ENCODE measurements at places on chromosomes 1 and 21.

- no peak for DNase-seq
These were observed 69.6 kb downstream of the RGS13 start for GRCh38 chr1:192705510-192705909.

DNA sequence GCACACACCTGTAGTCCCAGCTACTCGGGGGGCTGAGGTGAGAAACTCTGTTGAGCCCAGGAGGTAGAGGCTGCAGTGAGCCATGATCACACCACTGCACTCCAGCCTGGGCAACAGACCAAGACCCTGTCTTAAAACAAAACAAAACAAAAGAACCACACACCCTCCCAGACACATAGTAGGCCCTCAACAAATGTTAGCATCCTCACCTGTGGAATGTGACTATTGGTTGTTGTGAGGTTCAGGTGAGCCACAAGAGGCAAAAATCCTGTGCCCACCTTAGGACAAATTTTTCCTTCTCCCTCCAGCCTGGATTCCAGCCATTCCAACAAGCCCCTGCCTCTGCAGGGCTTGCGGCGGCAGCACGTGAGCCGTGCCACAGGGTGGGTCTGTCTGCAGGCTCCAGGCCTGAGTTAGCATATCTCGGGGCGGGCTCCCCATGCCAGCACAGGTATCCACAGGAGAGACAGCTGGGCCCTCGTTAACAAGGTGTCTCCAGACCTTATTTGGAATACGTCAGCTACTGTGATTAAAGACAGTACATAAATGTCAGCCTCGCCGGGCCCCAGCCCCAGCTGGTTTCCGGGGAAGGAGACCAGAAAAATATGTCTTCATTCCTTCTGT lies 17.4 kb downstream of the C1QB start:
- DNase-seq, result no peak

DNA sequence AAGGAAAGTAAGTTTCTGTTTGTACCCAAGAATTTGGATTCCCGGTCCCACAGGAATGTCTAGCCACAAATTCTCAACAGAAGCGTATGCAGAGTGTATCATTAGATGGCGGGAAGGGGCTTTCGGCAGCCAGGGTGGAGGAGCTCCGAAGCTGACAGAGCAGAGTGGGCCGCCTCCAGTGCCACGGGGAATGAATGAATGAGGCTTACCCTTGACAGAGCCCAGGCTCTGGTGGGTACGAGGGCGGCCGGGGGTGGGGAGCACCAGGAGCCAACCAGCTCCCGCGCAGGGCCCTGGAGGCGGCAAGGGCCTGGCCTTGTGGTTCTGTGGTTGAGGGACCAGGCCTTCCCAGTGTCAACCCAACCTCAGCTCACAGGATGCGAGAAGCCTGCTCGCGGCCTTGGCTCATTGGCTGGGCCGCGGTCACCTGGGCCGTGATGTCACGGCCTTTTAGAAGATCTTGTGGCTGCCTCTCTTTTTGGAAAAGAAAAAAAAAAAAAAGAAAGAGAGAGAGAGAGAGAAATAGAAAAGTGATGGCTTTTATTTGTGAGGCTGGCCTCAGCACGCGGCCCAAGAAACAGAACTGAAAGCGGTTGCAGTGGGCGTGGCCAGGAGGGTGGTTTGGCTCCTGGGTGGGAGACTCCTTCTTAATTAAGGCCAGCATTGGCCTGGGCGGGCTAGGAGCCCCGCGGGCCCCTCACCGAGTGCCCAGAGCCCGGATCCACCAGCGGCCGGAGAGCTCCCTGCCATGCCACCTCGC lies 34.9 kb upstream of the RUNX3 start:
- DNase-seq, result no peak

DNA sequence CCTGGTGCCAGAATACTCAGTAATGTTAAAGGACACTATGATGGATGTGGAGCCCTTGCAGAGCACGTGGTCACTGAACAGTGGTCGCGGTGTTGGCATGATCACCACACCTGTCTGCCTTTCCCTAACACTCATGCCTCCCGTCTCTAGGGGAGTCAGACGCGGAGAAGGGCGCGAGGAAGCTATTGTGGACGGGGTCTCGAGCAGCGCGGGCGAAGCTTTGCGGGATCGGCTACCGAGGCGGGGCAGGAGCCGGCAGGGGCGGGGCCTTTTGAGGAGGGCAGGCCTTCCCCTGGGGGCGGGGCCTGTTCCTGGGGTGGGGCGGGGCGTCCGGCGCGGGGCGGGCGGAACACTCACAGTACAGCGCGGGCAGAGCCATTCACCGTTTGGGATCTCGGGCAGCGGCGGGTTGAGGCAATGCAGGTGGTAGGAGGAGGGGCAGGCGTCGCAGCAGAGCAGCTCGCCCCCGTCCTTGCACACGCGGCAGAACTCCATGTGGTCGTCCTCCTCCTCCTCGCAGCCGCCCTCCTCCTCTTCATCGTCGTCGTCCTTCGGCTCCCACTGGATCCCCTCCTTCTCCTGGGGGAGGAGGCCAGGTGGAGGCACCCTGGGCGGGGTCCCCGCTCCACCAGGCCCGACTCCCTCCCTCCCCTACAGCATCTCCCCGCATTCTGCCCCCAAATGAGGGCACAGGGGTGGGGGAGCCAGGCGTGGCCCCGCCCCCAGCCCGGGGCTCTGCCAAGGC lies 31.5 kb downstream of the CHD5 start:
- no peak for DNase-seq

DNA sequence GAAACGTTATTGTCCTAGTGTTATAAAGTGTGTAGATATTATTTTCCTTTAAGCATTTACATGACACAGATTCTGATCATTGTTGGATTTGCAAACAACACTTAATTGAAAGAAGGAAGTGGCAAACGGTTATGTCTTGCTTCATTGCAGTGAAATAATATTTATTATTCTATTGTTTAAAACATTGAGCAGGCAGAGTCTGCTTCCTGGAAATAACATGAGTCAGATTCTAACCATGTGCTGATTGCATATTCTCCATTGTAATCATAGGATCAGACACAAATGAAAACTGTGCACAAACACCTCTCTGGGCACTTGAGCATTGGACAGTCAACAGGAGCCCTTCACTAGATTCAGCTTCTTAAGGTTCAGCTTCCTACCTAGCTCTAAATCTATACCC lies 46.8 kb upstream of the USP25 start:
- no peak for DNase-seq

DNA sequence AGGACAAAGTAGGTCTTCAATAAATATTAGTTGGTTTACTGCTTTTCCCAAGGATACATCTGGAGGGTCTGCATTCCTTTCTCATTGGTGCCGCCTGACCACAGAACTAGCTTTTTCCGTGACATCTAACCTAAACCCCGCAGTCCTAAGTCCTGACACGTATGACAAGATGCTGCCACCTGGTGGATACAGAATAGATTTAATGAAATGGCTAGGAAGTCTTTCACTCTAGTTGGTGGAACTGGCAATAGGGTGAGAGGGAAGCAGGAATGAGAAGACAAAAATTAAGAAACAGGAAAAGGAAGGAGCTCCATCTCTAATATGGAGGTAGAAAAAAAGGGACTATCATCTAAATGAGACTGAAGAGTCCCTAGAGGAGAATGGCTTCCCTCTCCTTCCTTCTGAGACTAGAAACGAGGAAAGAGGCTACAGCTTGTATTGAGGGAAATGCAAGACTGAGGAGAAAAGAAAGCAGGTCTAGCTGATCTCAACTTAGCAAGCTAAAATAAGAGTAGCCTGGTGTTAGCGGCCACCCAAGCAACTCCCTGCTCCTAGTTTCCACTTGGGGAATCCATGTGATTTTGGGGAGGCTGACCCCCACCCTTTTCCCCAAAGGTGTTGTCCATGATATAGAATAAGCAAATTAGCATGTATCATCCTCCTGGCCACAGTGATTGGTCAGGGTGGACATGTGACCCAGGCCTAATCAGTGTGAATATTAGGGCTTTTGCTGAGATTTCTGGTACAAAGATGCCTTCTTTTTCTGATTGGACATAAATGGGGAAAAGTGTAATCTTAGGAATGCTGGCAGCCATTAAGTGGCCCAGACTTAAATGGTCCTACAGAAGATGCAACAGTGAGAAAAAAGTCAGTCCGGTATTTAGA lies 5.9 kb downstream of the RFX5 start:
- no peak for DNase-seq

DNA sequence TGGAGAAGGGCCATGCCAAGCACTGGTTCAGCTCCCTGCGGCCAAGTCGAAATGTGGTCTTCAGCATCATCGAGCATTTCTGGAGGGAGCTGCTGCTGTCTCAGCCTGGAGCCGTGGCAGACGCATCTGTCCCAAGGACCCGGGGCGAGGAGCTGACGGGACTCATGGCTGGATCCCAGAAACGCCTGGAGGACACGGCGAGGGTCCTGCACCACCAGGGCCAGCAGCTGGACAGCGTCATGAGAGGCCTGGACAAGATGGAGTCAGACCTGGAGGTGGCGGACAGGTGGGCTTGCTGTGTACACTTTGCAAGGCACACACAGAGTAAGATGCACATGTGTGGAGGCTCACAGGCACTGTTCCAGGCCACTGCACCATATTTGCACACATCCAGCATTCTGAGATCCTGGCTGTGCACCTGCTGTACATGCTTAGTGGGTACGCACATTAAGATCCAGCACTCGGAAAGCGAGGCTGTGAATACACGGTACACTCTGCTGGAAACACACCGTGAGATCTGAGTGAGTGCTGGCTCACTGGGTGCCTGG lies 12.8 kb downstream of the SNAP47 start:
- no peak for DNase-seq

DNA sequence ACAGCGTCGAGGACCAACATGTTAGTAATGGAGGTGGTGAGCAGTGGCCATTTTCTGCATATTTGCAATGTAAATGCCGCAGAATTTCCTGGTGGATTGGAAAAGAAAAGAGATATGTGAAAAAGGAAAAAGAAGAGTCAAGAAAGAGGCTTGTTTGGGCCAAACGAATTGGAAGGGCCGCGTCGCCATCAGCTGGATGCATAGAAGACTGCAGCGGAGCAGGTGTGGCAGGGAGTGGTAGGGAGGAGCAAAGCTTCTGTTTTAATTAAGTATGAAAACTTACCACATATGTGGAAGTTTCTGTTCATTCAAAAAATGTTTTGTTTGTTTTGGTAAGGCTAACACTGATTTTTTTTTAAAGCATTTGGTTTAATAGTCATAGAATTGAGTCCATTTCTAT lies 690.7 kb downstream of the NCAM2 start:
- DNase-seq, result no peak

GRCh38 chr1:160971618-160972056 lies 17.0 kb upstream of the ITLN2 start:
- no peak for DNase-seq

DNA sequence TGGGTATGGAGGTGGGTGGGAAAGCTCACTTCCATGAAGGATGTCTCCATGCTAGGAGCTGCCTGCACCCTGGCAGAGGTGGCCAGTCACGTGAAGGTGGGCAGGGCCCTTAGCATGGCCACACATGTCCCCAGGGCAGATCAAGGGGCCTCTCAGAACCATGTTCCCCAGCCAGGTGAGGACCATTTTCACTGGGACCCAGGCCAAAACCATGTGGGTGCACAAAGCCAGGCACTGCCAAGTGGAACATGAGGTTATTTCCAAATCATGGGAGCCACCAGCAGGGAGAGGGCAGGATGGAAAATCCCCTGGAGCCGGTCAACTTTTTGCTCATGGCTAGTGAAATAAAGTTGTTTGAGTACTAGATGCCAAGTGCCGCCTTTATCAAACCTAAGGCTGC lies 9.7 kb downstream of the ZNF692 start:
- DNase-seq, result no peak

DNA sequence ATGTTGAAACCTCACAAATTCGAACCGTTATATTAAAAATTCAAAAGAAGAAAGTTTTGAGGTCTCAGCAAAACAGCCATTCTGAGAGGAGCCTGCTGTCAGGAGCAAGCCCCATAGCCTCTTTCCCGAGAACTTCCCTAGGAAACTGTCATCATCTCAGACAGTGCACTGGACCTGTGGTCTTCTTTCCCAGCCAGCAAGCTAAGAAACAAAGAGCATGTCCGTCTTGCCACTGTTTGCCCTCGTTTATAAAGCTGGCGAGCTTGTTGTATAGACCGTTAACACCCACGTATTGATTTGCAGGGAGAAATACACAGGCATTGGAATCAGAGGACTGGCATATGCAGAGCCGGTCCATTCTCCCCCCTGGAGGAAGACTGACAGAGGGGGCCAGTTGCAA lies 407.0 kb downstream of the NPHP4 start:
- DNase-seq, result no peak

GRCh38 chr1:235017719-235018118 lies 110.9 kb downstream of the TOMM20 start:
- no peak for DNase-seq

DNA sequence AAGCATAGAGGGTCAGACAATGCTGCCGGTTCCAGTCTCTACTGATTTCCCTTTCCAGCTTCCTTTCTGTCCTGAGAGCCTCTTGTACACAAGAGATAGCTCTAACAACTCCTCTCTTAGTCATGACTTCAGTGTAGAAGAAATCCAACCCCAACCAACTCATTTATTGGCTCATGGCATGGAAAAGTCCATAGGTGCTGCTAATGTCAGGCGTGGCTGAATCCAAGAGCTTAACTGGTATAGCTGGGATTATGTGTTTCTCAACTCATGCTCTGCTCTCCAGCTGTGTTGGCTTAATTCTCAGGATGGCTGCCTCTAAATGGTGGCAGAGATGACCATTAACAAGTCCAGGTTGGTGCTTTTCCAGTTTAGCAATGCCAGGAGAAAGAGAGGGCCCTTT lies 12.4 kb upstream of the THRAP3 start:
- no peak for DNase-seq

- no peak for DNase-seq
These were observed 135.9 kb downstream of the FGGY start for GRCh38 chr1:59432531-59433439.

- no peak for DNase-seq
These were observed 850.2 kb downstream of the BRINP3 start for GRCh38 chr1:189627427-189627826.

GRCh38 chr21:29678626-29679025 lies 261.2 kb downstream of the GRIK1 start:
- DNase-seq, result no peak

- peak; percentile 98 for DNase-seq
These were observed 78.1 kb downstream of the DHRS3 start for GRCh38 chr1:12539705-12540579.

DNA sequence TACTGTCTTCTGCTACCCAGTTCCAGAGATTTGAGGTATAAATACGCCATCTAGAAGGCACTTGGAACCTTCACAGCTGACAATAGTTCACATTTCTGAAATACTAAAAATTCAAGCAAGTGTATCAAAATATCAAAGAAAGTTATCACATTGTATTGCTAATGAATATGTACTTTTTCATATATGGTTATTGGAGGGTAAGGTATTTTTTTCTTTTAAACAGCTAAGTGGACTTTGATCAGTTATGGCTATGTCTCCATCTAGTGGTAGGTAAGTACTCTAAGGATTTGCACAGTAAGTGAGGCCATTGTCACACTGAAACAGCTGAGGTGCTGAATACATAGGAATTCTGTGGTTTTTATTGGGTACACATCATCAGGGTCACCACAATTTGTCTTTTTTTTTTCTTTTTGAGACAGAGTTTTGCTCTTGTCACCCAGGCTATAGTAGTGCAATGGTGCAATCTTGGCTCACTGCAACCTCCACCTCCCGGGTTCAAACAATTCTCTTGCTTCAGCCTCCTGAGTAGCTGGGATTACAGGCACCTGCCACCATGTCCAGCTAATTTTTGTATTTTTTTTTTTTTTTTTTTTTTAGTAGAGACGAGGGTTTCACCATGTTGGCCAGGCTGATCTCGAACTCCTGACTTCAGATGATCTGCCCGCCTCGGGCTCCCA lies 49.1 kb upstream of the CR2 start:
- DNase-seq, result peak; percentile 9
